ENCODE measurements at places on chromosomes 4 and X.

- DNase-seq: no peak
Measured at GRCh38 chr4:125390727-125391126, 76.0 kb downstream of the FAT4 start.

GRCh38 chr4:99100876-99101275, 12.3 kb upstream of the ADH5 start:
- DNase-seq: no peak

DNA sequence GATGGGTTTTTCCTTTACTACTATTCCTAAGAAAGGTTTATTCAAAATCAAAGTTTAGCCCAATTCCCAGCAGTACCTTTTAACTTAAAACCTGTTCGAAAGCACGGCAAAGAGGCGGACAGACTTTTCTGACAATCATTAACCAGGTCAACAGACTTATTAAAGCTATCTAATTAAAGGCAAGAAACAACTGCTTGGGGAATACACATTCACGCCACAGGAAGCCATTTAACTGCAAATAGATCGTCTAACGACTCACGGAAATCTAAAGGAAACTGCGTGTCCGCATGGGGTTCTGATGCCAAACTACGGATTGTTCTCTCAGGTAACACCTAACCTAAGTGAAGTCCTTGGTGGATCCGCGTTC, 663 bp upstream of the USP53 start:
- DNase-seq: no peak

GRCh38 chr4:123783921-123784320, 387.3 kb downstream of the SPRY1 start:
- DNase-seq: no peak

DNA sequence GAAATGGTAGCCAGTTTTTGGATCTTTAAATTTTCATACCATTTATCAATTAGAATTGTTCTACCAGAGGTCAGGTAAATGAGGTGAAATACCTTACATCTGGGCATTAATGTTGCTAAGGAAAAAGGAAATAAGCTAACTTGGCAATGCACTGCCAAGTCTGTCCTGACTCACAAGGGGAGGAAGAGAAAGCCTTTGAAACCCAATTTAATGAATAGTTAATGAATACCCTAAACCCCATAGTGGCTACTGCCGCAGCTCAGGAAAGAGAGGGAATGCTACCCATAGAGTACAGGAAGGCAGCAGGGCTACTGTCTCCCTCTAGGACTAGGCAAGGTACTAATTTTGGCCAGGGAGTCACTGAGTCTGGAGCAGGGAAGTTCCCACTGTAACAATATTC, 16.8 kb upstream of the DHX15 start:
- DNase-seq: no peak

- no peak for DNase-seq
Measured at GRCh38 chr4:144185086-144185485, 44.6 kb upstream of the GYPA start.

GRCh38 chr4:103429283-103429682, 231.1 kb upstream of the CENPE start:
- DNase-seq: no peak

GRCh38 chr4:1137850-1138249, 24.5 kb upstream of the RNF212 start:
- no peak for DNase-seq

DNA sequence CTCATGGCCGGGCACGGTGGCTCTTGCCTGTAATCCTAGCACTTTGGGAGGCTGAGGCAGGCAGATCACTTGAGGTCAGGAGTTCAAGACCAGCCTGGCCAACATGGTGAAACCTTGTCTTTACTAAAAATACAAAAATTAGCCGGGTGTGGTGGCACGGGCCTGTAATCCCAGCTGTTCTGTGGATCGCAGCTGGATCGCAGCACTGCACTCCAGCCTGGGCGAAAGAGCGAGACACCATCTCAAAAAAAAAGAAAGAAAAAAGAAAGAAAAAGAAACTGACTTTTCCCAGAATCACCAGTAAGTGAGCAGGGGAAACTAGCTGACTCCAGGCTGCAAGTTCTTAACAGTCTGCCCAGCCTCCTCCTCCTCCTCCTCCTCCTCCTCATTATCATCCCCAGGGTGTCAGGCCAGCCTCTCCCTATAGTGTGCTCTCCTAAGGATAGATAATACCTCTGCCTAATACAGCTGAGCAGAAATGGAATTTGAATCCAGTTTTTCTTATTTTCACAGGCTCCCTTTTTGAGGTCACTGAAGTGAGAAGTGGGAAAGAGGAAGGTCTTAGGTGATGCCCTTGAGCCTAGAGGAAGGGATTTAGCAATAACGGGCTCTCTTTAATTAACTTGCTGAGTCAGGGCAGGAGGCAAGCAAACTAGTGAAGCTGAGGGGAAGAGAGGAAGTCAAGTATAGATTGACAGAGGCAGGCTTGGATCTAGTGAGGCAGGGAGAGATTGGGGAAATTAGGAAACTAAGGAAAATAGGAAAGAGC, 11.8 kb upstream of the ELF2 start:
- DNase-seq: no peak

DNA sequence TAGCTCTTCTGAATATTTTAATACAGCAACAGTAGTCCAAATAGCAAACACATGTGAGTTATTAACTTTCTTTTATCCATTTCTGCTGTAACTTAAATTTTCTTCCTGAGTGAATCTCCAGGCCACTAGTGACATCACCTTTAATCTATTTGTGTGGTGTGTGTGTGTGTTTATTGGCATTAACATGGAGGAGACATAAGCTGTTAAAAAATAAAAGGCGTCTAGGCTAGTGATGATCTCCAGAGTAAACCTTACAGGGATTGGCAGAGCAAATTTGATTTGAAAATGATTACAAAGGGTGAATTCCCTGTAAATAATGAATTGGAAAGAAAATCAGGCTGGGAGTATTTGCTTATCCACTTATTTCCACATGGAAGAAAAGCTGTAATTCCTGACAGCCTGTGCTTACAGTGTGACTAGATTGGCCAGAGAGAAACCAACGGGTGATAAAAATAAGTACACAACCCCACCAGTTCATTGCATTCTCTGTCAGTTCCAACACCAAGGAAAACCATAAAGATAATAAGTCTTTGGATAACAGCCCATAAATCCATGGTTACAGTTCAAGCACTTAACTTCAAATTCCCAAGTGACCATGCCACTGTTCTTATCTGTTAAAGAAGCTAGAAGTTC, 186.1 kb downstream of the ENOX2 start:
- DNase-seq: no peak

DNA sequence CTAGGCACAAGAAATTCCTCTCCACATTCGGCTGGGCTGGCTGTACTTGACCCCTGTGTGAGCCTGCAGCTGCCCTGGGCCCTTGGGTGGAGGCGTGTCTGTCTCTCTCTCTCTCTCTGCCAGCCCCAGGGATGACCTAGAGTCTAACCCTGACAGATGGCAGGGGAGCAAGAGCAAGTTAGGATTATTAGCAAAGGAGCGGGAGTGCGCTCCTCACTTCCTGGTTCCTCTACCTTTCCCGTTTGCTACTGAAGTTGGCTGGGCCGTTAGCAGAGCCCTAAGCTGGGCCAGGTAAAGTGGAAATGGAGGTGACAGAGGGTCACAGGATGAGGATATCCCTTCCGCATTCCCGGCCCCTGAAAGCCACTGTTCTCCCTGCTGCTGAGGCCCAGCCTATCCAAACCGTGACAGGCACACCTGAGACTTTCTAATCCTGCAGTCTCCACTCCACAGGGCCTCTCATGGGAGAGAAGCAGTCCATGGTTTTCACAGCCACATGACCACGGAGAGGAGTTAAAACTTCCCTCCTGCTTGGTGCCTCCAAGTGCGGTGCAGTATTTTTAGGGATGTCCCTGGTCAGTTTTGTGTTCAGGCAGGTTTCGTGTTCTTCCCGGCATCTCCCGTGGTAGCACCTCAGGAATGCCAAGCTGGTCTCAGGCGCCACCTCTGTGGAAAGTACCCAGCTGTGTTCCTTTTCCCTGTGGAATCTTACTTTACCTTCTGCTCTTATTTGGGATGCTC, 79.3 kb downstream of the CLDN22 start:
- no peak for DNase-seq

GRCh38 chr4:61773655-61774245, 573.6 kb downstream of the ADGRL3 start:
- DNase-seq: no peak
